ENCODE measurements at places on chromosomes 2 and 18.

- DNase-seq: no peak
These were observed 7.8 kb downstream of the SCYGR2 start for GRCh38 chr2:227606476-227606875.

- no peak for DNase-seq
These were observed 61.4 kb downstream of the RPL31 start for GRCh38 chr2:101063352-101064124.

GRCh38 chr2:198374375-198375082 lies 570.1 kb downstream of the PLCL1 start:
- no peak for DNase-seq

- DNase-seq: no peak
These were observed 34.1 kb downstream of the PARD6G start for GRCh38 chr18:80213182-80213581.

DNA sequence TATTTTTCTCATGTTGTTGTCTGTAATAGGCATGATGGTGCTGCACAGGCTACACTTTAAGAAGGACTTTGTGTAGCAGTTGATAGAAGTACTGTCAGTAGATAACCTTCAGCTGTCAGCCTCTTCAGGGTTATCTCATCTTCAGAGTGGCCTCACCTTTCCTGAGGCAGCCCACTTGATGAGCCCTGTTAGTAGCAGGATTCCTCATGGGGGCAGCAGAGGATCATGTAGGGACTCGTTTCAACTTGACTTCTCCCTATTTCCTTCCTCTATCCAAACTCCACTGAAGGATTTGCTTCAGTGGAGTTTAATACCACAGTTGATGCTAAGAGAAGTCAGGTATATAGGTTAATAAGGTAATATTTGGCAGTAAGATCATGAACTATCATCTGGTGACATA lies 530.3 kb upstream of the FSIP2 start:
- DNase-seq: no peak

DNA sequence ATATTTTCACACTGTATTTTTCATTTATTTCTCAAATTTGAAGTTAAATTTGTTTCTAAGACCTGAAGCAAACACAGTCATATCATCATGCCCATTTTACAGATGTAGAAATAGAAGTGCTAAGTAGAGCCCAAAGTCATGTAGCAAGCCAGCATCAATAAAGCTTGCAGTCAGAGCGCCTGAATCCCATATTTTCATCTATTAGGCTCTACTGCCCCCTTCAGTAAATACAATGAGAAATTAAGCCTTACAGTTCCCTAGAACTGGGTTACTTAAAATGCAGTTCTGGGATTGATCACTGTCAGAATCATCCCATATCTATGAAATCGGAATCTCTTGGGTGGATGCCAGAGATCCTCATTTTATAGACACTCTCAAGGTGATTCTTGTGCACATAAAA lies 419.9 kb downstream of the TGIF1 start:
- DNase-seq: peak; percentile 6

DNA sequence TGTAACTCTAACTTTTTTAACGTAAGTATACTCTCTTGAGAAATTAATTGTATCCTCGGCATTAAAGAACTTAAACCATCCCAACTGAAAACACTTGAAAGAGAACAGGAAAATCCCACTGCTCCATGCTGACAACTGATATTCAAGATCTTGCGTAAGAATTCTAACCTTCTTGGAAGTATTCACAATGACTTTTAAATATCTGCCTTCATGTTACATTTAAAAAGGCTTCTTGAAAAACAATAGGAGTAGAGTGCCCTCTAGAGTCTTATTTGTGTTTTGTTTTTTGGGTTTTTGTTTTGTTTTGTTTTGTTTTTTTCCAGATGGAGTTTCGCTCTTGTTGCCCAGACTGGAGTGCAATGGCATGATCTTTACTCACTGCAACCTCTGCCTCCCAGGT lies 65.4 kb upstream of the DNAJC10 start:
- no peak for DNase-seq

GRCh38 chr2:227471924-227472264 lies at the start of gene AGFG1:
AGFG1 (plus strand) TSS chr2:227472156; CDS start chr2:227472422, 266 bp downstream.
- DNase-seq: peak; percentile 47
